Panc1 (cell line): ENCODE measurements at places on chromosomes 16 and 17.

GRCh38 chr16:86929057-86929871 is 350.9 kb downstream of the FOXL1 start:
- no peak for DNase-seq

DNA sequence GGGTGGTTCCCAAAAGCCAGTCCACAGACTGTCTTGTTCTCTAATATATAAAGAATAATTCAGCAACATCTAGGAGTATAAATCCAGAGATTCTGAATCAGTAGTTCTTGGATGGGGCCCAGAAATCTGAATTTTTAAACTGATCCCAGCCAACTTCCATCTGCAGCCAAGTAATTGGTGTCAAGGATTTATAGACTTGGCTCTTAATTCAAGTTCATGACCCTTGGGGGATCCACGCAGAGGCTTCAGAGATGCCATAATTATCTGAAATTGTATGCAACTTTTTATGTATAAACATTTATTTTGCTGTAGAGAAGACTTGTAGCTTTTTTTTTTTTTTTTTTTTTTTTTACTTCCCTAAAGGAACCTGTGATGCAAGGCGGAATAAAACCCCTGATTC is 60.6 kb downstream of the HLF start:
- no peak for DNase-seq

GRCh38 chr17:39123627-39124026 is 27.8 kb downstream of the PLXDC1 start:
- DNase-seq: no peak

DNA sequence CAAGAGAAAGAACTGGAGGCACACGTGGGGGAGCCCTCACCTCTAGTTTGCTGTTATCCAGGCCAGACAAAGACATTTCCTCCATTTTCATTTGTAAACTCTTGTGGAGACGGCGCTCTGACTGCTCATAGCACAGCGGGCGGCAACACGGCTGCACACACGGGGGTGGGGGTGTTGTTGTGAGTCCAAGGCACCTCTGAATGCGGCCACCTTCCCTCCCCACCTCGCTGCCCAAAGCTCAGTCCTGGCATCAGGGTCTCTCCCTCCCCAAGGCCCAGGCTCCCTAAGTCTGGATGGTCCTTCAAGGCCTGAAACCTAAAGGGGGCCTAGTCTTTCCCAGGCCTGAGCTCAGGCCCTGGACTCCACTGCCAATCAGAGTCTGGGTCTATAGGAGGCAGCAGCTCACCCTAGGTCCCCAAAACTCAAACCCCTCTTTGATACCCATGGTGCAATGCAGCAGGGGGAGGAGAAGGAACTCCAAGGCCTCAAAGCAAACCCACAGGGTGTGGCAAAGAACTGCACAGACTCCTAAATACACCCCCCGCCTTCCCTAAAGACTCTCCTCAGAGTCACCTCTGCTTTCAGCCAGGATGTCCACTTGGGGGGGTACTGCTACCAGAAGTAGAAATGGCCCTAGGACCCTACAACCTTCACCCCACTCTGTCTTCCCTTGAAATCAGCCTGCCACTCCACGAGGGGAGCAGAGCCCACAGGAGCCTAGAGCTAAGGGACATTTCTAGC is 1.5 kb downstream of the ATXN7L3 start:
- DNase-seq: no peak

DNA sequence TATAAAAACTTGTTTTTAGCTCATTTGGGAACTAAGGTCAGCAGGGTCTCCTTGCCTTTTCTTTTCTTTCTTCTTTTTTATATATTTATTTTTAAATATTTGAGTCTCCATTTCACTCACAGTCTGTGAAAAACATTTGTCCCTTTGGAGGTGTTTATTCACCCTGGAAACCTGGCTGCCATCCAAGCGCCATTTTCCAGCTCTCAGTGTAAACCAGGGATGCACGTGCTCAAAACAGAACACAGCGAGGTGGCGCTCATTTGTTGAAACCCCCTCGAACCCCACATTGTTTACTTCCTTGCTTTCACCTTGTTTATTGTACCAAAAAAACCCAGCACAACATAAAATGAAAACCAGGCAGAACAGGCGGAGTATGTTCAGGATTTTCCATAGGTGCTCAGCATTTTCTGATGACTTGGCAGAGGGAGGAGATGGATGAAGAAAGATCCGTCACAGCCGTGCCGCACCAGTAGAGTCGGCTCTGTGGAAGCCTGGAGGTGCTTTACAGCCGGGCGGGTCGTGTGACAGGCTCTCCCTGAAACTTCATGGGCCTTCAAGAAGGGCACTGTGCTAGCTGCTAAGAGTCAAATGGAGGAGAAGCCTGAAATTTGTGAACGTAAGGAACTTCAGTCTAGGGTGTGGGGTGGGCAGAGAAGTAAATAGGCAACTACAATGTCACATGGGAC is 284.4 kb downstream of the FOXL1 start:
- no peak for DNase-seq

GRCh38 chr16:27230562-27231001 is 27.3 kb downstream of the KDM8 start:
- DNase-seq: no peak

DNA sequence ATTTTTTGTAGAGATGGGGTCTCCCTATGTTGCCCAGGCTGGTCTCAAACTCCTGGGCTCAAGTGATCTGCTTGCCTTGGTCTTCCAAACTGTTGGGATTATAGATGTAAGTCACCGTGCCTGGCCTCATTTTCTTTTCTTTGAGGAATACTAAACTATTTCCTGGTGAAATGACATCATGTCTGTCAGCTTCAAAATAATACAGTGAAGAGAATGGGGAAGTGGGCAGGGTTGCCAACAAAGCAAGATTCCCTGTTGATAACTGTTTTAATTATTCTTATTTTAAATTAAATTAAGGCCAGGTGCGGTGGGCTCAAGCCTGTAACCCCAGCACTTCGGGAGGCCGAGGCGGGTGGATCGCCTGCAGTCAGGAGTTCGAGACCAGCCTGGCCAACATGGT is 21.1 kb downstream of the PIPOX start:
- DNase-seq: no peak

DNA sequence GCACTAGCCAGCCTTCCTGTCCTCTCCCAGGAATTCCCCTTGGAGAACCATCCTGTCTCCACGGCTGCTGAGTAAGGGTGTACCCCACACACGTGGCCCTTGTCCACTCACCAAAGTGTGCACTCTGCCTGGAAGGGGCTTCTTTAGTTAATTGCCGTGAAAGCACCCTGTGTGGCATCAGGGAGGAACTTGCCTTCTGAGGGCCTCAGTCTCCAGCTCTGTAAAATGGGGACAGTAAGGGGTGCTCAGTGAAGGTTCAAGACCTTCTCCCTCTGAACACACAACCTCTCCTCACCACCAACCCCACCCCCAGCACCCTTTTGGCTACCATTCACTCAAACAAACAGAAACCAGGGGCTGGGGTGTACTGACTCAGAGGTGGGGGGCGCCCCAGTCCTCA is 59.1 kb upstream of the LHX1 start:
- no peak for DNase-seq

DNA sequence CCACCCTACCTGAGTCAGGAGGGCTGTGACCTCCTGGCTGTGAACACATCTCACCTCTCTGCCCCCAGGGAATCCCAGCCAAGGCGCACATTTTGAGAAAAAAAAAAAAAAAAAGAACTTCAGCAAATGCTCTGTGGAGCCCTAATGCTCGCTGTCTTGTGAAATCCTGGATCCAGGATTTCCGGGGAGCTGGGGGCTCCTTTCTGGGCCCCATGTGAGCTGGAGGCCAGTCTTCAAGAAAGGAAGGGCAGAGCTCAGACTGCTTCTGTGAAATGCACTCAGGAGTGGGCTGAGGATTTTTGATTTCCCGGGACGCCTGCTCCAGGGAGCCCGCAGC is 36.0 kb upstream of the EMP2 start:
- no peak for DNase-seq

DNA sequence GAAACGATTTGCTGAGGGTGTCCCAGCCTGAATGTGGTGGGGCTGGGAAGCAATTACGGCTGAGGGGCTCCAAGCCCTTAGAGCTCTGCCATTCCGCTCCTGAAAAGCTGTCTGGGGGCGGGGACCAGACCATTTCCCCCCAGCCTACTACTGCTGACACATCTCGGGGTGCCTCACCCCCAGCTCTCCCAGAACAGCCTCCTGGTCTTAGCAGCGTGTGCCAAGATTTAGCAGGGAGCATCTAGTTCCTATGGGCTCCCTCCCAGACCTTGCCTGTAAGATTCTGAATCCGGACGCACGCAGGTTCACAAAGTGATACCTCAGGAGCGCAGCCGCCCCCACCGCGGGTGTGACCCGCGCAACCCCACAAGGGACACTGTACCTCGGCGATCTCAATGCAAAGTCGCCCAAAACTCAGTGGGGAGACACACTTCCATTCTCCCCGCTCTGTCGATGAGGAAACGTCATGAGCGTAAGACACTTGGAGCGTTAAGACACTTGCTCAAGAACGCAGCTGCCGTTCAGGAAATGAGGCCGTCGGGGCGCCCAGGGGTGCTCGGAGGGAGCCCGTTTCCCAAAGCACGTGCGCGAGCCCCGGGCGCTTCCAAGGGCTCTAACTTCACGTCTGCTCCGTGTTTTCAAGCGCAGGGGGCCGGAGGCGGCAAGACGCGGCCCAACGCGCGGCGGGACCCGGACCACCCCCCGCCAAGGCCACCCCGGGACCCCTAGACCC is 629 bp downstream of the GEMIN4 start:
- DNase-seq: no peak

DNA sequence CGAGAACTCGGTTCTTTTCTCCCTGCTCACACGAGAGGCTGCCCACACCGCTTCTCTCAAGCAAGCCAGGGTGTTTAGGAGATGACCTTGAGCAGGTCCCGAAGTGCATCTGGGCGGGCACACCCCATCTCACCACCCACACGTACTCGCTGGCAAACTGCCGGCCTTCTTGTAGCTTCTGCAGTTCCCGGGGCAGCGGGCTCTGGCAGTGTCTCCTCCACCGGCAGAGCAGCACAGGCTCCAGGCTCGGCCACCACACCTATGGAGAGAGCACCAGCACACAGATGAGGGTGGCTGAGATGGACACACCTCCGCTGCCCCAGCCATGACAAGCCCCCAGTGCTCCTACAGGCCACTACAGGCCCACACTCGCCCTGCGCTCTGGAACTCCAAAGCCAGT is 23.5 kb downstream of the ZNF276 start:
- no peak for DNase-seq

DNA sequence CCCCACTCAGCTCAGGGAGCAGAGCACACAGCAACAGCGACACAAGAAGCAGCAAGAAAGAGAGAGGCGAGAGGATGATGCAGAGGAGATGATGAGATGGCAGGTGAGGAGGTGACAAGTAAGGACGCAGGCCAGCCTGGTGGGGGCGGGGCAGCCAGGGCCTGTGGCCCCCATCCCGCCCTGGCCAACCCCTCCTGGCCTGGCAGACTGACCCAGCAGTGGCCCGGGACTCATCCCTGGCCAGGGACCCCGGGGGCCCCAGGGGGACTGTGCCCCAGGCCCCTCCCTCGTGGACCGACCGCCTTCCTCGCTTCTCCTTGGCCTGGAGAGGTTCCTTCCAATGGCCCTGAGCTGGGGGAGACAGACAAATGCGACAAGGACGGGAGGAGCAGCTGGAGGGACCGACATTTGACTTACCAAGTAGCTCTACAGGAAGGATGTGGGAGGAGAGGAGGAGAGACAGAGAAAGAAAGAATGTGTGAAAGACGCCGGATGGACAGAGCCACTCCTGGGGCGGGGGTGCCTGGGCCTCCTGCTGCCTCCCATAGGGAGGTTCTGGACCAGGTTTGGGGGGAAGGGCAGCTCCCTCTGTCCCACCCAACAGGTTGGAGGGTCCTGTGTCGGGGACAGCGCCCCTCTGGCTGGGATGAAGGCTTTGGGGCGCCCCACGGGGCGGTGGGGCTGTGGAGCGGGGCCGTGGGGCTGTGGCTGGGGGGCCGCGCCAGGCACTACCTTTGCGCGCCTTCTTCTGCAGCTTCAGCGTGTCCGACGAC is 6.8 kb downstream of the MTSS2 start:
- no peak for DNase-seq

- DNase-seq: no peak
Observed at GRCh38 chr17:35879773-35880654, at the start of gene CCL5. CCL5 (minus strand) TSS chr17:35880360.

DNA sequence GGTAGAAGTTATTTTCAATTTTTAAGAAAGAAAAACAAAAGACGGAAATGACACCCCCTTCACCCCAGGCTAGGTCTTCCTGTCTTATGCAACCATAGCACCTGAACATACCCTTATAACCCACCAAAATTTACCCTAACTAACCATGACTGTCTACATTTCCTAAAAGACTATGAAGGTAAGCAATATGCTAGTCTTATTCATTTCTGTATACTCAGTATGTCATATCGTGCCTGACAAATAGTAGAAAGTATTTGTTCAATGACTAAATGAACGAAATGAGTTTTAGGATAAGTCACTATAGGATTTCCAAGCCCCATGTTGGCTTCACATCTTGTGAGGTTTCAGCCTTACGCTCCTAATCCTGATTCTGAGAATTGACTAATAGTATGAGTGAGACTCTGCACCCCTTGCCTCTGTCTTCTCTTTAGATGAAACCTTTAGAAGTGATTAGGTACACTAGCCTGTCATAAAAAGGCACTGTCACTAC is 6.5 kb downstream of the ADAT1 start:
- no peak for DNase-seq

DNA sequence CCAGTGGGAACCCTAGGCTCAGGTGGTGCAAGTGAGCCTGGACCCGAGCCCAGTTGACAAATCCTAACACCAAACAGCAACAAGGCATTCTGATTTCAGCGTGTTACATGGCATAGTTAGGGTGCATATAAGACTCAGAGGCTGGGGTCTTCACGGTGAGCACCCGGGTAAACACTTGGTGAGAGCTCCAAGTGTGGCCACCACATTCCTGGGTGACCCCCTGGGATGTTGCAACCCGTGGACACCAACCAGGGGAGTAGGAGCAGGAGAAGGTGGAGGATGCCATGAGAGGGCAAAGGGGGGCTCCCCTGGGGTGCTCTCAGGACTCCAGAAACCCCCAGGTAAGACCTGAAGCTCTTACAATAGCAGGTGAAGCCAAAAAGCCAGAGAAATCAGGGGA is 69.9 kb upstream of the CDH5 start:
- no peak for DNase-seq

DNA sequence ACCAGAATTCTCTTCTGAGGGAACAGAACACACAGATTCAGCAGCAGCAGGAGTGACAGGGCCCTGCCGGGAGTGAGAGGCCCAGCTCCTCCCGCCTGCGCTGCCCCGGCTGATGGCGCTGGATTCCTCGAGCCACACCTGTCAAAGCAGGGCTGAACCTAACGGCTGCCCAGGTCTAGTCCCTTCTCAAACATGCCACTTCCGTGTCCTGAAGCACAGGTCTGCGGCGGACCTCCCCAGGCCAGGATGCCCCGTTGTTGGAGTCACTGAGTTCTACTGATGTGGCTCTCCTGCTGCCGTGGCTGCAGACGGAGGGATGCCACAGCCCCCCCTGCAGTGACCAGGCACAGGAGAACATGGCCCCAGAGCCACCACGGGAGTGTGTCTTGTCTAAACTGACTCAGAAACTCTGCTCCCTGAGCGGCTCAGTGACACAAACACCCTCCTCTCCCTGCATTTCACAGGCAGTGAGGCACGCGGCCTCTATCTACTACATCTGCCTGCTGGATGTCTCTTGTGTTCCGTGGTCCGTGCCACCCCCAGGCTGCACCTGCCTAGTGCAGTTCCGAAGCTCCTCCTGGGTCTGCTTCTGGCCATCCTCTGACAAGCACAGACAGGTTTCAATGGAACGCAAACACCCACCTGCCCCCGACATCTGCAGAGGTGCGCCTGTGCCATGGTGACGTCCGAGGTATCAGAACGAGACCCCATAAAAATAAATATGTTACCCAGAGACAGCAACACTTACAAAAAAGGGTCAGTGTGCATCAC is 44.7 kb upstream of the DNAH17 start:
- no peak for DNase-seq
